GM12865 (cell line): ENCODE measurements at places on chromosomes 4 and X.
A peak's percentile ranks its signal among the peaks of the same experiment; 100 is the strongest.

DNA sequence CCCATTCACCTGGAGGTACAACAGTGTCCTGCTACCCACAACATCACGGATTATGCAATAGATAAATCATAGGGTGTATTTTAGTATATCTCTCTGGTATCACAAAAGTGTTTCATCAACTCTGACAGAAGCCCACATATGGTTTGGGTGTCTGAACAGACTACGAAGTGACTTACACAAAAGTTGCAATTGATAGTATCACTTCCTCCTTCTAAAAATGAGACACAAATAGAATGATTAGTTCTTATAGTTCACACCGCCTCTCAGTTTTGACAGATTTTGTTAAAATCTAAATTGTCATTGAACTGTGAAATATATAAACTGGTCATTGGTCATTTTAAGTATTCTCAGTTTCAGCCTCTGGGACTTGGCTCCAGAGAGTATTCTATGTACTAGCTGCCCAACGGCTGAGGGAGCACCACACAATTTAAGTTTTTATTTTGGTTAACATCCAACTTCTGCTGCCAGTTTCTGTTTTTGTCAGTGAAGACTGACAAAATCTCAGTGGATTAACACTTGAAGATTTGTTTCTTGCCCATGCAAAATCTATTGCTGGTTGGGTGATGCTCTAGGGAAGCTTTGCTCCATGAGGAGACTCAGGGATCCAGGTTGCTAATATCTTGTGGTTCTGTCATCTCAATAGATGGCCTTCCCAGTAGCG is 113.8 kb upstream of the PUDP start:
- DNase-seq, result peak; percentile 57

- DNase-seq, result no peak
Measured at GRCh38 chr4:112199041-112199440, 32.5 kb upstream of the AP1AR start.

GRCh38 chr4:96016634-96017299 is 176.9 kb downstream of the PDHA2 start:
- peak; percentile 9 for DNase-seq

GRCh38 chr4:182212211-182212761 is 30.9 kb upstream of the TENM3 start:
- DNase-seq, result no peak

DNA sequence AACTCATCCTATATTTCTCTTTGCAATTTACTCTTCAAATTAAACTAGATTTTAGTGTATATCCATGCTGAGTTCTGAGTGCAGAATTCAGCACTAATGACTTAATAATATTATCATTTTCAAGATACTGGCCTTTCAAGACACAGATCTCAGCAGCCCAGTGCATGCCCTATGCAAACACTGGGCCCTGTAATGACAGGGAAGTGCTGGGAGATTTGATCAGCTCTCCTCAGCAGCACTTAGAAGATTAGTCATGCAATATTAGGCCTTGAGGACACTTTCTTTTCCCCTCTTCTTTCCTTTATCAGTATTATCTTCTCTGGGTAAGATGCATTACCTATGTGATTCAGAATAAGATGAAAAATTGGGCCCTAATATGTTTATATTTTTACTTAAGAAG is 207.1 kb downstream of the PPP3CA start:
- no peak for DNase-seq

GRCh38 chr4:24858550-24858949 is 54.3 kb downstream of the CCDC149 start:
- no peak for DNase-seq

GRCh38 chr4:183639291-183639690 is 19.7 kb downstream of the RWDD4 start:
- no peak for DNase-seq

DNA sequence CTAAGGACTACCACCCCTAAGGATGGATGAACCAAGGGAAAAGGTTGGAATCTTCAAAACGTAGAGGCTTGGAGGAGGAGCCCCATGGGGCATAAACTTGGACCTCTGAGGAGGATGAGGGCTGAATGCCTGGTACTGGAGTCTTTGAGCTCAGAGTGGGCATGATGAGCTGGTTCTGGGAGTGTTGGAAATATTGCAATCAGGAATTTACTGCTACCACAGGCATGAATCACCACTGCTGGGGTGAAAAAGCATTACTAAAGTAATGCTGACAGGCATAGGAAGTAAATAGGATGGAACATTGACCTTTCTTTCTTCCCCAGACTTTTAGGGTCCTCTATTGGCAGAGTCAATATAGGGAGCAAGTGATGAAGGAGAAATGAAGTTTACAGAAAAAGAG is 105.8 kb upstream of the RPS6KA3 start:
- DNase-seq, result no peak

DNA sequence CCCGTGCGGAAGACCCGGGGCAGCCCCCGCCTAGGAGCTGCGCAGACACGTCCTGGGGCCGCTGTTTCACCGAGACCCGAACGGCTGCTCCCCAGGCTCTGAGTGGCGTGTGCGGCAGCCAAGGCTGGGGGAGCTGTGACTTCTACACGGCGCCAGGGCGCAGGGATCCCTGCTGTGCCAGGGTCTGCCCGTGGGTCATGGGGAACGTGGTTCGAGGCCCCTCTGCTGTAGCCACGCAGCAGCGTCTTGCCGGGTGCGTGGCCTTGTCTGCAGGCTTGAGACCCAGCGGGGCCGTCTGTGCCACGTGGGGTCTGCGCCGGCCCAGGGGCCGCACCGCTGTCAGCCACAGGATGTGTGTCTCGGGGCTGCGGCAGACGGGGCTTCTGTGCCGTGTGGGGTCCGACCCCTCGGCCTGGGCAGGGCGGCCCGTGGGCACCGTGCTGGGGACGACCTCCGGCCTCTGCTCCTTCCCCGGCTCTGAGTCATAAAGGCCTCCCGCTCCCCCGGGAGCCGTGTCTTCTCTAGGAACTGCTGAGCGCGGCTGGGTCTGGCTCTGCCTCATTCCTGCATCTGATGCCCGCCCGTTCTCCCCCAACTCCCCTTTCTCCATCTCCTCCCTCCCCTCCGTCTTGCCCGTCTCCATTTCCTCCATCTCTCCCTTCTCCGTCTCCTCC is 12.7 kb upstream of the GTPBP6 start:
- DNase-seq, result no peak

DNA sequence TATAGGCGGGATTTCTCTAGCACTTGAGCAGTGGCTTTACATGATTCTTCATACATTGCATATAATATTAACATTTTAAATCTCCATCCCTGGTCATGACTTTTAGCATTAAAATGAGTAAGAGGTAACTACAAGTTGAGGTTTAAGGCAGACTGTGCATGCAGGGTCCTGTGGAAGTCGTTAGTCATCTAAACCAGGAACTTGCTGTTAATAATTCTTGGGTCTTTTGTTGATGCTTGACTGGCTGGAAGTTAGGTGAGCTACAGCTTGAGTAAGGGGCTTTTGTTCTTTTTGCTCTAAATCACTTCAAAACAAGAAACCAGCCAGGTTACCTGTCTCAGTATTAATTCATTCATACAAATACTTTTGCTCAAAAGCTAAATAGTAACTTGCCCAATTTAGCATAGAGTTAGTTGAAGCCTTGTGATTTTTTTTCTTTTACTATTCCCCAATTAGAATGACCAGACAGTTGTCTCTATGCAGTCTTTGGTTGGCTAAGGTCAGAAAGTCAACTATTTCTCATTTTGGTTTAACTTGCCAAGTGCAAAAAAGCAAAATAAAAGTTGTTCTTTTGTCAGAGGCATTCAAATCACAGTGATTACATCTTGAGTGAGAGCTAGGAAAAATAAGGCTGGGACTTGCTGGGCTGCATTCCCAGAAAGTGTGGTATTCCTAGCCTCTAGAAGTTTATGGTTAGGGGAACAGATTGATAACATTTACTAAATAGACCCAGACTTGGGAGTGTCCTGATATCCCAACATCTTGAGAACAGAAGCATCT is 516.9 kb downstream of the PDHA2 start:
- DNase-seq, result no peak

DNA sequence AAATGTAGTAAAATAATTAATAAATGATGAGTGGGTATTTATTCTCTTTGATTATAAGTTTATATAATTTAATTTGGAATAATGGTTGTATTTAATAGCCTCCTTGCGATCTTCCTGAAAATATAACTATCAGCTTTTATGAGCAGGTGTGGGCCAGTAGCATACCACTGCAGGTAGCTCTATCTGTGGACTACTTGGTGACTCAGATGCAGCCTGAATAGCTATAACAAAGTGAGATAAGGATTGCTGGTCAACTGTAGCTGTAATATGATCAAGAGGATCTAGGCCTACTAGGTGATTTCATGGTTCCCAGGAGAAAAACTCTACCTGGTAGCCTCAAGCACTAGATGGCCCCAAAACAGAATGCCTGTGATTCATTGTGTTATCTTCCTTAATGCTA is 47.1 kb upstream of the BMP15 start:
- no peak for DNase-seq

- DNase-seq, result peak; percentile 42
Measured at GRCh38 chr4:43243433-43244116, 351.1 kb downstream of the GRXCR1 start.

DNA sequence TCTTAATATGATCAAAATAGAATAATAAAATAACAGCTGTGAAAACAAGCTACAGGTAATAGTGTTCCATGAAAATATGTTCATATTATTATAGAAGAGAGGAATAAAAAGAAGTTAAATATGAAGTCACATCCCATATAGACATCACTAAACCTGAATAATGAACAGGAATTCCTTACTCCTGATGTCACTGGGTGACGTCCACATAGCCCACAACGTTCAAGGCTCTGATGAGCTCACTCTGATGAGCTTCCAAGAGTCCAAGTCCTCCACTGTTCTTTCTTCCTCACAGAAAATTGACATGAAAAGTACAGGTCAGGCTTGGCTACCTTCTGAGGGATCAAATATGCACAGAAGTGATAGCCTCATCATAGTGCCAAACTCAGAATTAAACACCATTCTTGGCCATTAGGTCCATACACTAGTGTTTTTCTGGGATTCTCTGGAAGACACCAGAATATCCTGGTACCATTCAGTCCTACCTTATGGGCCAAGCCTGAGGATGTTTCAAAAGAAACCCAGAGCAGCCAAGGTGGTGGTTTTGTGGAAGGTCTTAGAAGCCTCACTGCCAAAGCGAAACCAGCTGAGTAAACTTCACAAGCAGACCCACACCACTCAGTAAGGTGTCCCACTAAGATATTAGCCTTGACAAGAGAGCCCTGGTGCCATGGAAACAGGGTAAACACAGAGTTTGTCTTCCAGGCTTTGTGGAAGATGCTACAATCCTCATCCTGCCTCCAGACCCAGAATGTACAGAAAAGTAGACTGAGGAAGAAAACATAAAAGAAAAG is 138.4 kb upstream of the HHIP start:
- no peak for DNase-seq

DNA sequence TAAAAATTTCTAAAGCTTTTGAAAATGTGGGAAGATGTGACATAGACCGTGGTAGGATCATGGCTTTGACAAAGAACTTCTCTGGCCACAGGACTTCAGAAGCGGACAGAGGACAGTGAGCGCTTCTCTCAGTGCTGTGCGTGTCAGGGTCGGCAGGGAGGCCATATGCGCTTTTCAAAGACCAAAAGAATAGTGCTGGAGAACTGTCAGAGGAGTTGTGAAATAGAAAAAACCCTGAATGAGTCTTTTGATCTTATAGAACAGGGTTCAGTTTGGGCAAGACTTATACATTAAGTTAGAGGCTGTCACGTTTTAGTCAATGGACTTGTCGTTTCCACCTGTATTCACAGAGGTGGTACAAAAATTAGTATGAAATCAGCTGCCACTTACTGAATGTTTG is 77.4 kb downstream of the PTTG2 start:
- no peak for DNase-seq

DNA sequence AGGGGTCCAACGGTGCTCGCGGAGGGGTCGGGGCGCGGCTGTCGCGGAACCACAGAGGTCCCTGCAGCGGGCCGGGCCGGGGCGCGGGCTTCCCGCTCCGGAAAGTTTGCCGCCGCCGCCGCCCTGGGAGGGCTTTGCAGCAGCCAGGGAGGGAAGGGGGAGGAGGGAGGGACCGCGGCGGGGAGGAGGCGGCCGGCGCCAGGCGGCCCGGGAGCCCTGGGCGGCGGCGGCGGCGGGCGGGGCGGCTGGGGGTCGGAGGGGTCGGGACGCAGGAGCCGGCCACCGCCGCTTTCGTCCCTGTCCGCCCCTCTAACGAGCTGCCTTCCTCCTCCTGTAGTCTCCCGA is 375 bp downstream of the FGFR3 start:
- peak; percentile 16 for DNase-seq

DNA sequence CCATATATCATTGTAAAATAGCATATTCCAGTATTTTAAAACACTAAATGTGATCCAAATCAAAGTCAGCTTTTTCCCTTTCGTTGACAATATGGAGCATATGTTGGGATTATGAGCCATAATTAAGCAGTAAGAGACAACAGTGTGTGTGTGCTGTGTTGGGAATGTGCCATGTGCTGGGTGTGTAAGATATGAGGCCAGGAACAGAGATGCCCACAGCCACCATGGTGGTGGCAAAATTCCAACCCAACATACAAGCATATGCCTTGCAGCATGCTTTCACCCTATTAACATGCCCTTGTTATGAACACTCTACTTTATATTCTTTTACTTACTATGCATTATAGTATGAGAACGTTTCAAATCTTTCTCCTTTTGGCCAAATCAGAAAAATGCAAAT is 1560.4 kb upstream of the TENM3 start:
- DNase-seq, result no peak

GRCh38 chr4:67460574-67460973 is 84.7 kb downstream of the CENPC start:
- DNase-seq, result no peak

- no peak for DNase-seq
Measured at GRCh38 chr4:45925809-45926208, 198.0 kb downstream of the GABRG1 start.

- DNase-seq, result no peak
Measured at GRCh38 chrX:78655642-78656041, 3.5 kb downstream of the RTL3 start.
